ENCODE measurements at places on chromosomes 4 and X. TPM values are rescaled to one million over a fixed set of nuclear protein-coding genes. Genes with fewer than 3 reads are reported as not detected.

The FAM47E gene
- not detected for total RNA-seq

The COX7B2 gene
- total RNA-seq = not detected

The VSIG1 gene
- total RNA-seq = not detected

- no peak for DNase-seq
- no peaks in the 10 kb centered on the region for H3K27me3 ChIP-seq
- H3K27ac ChIP-seq = no peak overlapping the region
- no peaks in the 10 kb centered on the region for H3K4me1 ChIP-seq
These were observed 14.5 kb downstream of the ARHGAP24 start for GRCh38 chr4:85489273-85489981.

DNA sequence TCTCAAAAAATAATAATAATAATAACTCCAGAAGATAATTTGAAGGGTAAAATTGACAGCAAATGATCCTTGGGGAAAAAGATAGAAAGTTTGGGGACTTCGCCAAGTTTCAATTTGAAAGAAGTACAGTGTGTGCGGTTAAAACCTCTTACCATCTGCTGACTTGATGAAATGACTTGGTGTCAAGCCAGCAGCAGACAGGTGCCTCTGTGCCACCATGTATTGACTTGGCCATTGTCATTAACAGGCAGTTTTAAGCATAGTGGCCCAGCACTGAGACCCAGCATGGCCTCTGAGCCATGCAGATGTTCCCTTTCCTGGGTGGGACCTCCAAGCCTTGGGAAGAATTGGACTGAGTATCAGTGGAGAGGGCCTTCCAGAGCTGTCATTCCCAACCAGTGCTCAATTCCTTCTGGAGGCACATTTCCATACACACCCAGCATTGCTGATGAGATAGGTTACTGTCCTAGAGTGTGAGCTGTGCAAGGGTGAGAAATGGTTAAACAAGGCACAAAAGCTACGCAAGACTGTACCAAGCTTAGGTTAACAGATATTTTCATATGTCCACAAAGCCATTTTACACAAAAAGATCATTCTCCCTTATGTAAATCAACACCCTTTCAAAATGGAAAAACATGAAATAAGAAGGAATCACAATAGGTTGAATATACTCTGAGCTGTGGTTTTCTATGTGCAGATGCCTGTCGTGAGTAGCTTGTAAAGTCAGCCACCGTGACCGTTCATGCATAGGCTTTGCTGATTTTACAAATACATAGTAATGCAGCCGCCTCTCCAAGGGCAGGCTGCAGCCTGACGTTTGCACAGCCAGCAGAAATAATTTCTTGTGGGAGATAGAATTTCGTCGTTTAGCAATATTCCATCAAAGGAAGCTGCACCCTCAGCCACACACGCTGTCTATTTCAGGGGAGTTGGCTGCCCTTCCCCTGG lies 59.4 kb upstream of the FBXW7 start:
- peaks cover 13% of the 10 kb centered on the region for H3K27me3 ChIP-seq
- no peak overlapping the region for H3K27ac ChIP-seq
- no peak for DNase-seq
- no peak overlapping the region for H3K4me3 ChIP-seq
- peaks cover 9% of the 10 kb centered on the region for H3K4me1 ChIP-seq
- H3K36me3 ChIP-seq = no peaks in the 10 kb centered on the region

DNA sequence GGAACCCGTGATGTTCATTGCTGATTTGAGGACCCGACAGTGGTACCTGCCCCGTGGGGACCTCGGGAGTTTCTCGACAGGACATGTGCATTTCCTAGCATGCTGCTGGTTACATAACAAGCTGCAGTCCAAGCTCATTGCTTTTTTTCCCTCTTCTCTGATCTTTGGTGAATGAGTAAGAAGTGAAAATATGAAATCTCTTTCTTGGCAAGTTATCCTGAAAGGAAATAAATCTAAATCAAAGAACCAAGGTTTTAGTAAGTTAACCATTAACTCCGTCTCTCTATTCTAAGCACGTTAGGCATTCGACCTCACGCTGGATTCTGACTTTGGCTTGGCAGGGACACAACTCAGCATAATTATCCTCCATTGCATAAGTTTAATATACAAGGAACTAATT lies 86.6 kb downstream of the STK32B start:
- no peaks in the 10 kb centered on the region for H3K27me3 ChIP-seq
- no peaks in the 10 kb centered on the region for H3K36me3 ChIP-seq
- H3K27ac ChIP-seq = no peak overlapping the region
- no peaks in the 10 kb centered on the region for H3K4me1 ChIP-seq
- no peak overlapping the region for H3K4me3 ChIP-seq

DNA sequence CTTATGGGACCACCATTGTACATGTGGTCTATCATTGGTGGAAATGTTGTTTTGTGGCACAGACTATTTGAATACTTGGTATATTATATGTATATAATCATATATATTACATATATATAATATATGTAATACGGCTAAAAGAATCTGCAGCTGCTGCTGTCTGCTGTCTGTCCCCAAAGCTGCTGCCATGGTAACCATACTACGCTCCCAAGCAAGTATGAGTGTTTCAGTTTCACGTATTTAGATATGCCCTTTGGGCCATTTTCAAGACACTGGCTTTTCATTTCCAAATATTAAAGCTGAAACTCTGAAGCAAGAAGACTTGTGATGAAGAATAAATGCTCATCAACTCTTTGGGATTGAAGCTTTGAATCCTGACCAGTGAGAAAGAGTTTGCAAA lies 42.0 kb upstream of the ARSJ start:
- DNase-seq = no peak
- H3K4me3 ChIP-seq = no peak overlapping the region
- H3K4me1 ChIP-seq = no peaks in the 10 kb centered on the region
